Stimulated activated CD4-positive, alpha-beta T cell treated with anti-CD3 and anti-CD28 coated beads, Interleukin-2, amount 100 ng/mL, for 48 hours (primary cell): ENCODE measurements at places on chromosomes 5 and 9.

GRCh38 chr9:126328407-126328806, 1.8 kb downstream of the MVB12B start:
- DNase-seq: no peak

GRCh38 chr9:134655586-134656333, 14.2 kb downstream of the COL5A1 start:
- no peak for DNase-seq

GRCh38 chr9:135227641-135228251, 140.3 kb downstream of the OLFM1 start:
- no peak for DNase-seq

DNA sequence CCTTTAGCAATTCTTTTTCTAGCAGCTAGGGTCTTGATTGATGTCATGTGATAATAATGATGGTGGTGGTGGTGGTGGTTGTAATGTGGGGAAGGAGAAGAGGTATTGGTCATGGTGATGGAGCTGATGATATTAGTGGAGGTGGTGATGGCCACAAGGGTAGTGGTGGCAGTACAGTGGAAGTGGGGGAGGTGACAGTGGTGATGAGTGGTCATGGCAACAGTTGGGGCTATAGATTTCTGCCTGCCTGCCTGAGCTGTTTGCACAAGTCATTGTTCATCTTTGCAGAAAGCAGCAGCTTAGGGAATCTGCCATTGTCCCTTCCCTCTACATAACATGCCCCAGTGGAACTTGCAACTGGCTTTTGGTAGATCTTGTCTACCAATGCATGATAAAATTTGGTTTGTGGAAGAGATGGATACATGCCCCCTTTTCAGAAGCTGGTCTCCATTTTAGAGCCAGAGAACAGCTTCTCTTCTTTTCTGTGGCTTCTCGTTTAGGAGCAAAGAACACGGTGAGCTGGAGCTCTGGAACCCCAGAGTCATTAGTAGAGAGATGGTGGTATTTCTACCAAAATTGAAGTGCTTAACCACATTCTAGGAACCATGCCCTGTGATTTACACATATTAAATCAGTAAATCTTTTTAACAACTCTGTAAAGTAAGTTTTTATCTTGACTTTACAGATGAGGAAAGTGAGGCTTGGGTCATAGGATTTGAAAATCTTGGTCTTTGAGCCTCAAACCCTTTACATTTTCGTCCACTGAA, 100.3 kb downstream of the AOPEP start:
- no peak for DNase-seq

DNA sequence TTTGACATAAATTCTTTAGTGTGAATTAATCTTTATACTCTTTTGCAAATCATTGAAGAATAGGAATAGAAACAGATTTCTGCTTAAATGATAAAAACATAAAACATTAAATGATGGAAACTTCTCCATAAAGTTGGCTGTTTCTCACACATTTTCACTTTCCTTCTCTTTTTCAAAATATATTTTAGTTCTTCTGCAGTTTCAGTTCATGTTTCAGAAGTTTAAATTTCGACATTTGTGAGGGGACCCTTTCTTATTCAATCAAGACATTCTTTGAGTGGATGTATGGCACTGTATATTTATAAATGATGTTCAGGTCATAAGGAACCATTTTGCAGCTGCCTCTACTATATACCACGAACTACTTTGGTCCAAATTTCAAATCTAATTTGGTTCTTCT, 34.6 kb downstream of the TNFAIP8 start:
- DNase-seq: no peak

GRCh38 chr5:16865151-16865550, 70.9 kb downstream of the MYO10 start:
- no peak for DNase-seq

DNA sequence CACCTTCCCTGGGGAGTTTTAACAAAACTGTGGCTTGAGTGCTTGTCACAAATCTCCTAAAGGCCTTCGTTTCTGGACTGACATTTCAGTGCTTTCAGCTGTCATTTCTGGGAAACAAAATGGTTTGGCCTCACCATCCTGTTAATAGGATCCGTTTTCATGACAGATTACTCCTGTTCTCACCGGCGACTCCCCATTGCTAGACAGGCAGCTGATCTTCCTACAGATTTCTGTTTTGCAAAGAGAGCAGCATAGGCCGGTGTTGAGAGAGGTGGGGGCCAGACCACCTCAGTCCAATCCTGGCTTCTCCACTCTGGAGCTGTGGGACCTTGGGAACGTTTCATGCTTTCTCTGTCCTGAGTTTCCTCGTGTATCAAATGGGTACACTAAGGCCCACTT, 75.5 kb upstream of the OTULINL start:
- DNase-seq: no peak

- no peak for DNase-seq
Measured at GRCh38 chr9:6302417-6302816, 25.8 kb upstream of the TPD52L3 start.

DNA sequence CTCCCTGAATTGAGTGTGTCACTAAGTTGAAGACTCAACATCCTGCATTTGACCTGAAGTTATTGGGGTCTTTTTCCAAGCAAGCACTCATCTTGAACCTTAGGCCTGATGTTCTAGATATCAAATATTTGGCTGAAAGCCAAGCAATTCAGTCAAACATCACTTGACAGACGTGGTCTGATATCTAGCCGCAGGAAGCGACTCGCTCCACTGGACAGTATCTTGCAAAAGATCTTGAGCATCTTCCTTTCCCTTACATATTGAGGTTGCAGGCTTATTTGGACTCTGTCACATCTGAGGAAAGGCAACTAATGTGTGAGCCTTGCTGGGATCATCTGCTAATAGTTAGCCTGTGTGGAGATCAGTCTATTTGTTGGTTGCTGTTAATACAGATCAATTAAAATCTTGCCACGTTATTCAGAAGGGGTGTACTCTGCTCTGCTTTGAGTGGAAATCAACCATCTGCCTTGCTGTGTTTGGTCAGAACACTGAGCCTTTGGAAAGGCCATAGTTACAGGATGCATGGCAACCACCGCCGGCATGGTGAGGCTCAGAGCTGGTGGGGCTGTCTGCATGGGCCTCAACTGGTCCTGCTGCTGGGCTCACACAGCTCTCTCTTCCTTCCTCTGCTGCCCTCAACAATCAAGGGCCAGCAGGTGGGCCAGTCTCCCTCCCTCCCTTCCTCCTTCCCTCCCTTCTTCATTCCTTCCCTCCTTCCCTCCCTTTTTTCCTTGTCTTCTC, 166.9 kb upstream of the KLF9 start:
- DNase-seq: no peak

GRCh38 chr5:174832811-174833210, 108.4 kb downstream of the MSX2 start:
- DNase-seq: no peak

GRCh38 chr5:178325679-178326373, 93.2 kb upstream of the PHYKPL start:
- DNase-seq: no peak

- DNase-seq: no peak
Measured at GRCh38 chr5:149486726-149487635, 64.3 kb downstream of the CSNK1A1 start.

DNA sequence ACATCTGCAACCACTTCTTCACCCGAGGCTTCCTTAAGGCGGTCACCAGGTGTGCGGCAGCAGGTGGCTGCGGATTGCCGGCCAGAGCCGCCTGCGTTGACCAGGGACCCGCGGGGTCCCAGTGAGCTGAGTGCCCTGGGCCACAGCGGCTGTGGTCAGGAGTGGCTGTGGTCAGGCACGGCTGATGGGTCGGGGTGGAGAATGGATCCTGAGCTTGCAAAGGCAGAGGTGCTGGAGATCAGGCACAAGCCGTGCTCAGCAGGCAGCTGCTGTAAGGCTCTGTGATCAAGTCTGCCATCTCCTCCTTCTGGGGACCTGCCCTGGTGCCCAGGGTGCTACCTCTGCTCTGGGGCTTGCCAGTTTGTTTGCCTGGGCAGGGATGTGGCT, 2.1 kb downstream of the UAP1L1 start:
- no peak for DNase-seq

DNA sequence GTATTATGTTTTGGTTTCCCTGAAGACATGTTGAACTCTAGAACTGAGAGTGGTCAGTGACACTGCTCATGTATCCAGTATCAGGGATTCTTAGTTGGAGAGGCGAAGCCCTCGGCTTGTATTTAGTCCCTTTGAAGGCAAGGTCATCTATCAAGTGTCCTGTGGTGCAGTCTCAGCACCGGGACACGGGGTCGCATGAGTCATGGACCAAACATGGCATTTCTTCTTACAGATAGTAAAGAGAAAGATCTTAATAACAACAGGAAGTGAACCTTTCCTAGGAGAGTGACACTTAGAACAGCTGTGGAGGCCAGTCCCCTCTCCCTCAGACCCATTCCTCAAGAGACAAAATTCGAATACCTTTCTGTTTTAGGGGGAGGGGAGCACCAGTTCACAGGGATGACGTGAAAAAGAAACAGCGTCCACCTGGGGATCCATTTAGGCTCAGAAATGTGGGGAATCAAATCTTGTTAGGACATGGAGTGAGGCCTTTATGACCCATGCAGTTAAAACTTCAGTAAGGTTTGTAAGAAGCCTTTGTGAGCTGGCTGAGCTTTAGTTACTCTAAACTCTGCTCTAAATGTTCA, 86.5 kb downstream of the ADGRV1 start:
- DNase-seq: no peak

DNA sequence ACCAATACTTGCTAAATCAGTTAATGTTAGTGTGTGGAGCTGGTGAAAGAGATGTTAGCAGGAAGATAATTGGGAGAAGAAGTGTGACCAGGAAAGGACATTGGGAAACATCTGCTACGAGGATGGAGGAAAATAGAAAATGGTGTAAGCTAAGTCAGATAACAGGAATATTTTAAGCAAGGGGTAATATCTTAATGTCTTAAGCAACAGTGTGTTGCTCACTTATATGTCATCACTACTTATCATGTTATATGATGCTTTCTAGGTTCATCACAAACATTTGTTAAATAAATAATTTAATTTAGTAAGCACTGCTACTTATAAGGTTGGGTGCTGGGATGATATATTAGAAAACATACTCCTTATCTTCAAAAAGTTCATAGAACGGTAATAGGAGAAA, 326.1 kb downstream of the EDIL3 start:
- no peak for DNase-seq

DNA sequence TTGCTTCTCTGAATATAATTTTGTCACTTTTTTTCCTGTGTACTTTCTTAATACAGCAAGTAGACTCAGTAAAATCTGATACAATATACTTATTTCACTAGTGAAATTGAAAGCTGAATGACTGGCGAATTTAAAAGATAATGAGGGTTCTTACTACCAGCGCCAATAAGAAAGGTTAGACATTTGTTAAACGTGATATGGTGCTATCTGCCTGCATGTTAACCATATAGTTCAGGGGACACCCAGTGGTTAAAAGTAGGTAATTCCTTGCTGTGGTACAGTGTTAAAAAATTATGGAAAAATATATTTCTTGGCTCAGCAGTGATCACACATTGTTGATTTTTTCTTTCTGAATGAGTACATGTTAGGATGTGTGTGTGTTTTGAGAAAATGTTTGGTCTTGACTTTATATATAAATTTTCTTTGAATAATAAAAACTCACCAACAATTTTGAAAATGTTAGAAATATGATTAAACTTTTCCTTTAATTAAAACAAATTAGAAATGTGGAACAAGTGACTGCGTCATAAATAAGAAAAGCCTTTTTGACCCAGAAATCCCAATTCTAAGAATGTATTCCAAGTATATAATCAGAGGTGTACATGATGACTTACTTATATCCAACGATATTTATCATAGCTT, 25.8 kb downstream of the CAST start:
- no peak for DNase-seq

GRCh38 chr5:96054311-96055030, 92.8 kb upstream of the ELL2 start:
- DNase-seq: no peak

DNA sequence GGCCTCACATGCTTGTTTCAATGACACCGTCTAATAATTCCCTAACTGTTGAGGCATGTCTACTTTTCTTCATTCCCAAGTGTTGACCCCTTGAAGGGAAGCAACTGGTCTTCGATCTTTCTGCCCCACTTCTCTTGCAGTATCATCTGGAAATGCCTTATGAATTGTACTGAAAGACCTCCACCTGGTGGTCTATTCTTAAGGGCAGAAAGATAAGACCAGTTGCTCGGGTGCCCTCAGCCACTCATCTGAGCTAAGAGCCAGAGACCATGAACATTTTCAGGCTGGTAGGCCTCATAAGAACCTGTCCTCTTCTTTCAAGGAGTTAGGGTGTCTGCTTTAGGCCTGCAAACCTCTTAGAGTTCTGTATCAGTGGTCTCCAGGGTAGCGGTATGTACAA, 542.5 kb downstream of the CTNND2 start:
- DNase-seq: no peak

DNA sequence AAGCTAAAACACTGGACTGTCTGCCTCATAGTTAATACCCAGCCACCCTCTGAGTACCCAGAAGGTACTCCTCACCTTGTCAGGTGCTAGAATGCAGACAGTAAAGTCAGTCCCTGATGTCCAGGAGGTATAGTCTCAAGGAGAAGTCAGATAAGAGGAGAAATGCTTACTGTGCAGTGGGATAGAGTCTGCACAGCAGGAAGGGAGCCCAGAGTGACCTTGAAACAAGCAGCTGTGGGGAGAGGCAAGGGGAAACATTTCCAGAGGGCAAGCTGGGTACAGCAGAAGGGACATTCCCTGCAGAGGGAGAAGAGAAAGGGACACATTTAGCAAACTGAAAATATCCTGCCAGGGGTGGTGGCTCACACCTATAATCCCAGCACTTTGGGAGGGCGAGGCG, 122.7 kb downstream of the GCNT1 start:
- no peak for DNase-seq

- no peak for DNase-seq
Measured at GRCh38 chr5:124901081-124901480, 154.6 kb upstream of the ZNF608 start.

DNA sequence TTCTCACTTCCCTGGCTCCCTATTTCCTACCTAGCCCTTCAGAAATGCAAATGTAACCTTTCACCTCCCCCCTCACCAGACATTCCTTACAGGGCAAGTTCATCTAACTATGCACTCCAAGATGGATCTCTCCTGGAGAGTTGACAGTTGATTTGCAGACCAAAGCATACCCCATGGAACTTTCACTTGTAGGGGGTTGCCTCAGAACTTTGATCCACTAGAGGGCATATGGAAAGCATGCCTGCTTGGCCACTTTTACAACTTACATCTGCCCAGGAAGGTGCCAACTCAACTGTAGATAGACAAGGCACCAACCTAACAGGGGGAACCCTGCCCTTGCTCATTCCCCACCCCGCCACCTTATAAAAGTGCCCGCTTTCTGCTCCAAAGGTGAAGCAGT, 187.8 kb downstream of the NXNL2 start:
- DNase-seq: no peak

- DNase-seq: no peak
Measured at GRCh38 chr5:77367741-77368140, 124.4 kb downstream of the WDR41 start.

DNA sequence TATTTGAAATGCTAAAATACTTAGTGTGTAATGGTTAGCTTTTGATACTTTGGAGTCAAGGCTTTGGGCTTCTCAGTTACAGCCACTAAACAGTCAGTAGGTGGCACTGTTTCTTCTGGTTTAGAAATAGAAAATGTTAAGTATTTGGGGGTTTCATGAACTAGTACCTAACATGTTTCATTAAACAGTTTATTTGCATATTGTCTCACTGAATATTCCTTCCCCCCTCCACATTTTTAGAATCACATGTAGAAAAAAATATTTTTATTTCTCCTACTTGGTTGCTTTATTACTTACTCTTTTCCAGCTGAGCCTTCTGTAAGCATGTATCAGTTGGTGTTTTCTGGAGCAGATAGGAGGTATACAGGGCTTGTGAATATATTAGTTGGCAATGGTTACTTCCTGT, 48.0 kb downstream of the IPO11 start:
- no peak for DNase-seq

- no peak for DNase-seq
Measured at GRCh38 chr5:135319928-135320606, 79.0 kb downstream of the MACROH2A1 start.

- peak; percentile 43 for DNase-seq
Measured at GRCh38 chr9:19229595-19230354, 718 bp upstream of the DENND4C start.
